Stimulated activated CD8-positive, alpha-beta memory T cell treated with anti-CD3 and anti-CD28 coated beads, Interleukin-7, amount 100 ng/mL, for 1 hour (primary cell): ENCODE measurements at places on chromosomes 16 and 17.

- no peak for DNase-seq
These were observed 34.4 kb downstream of the PIPOX start for GRCh38 chr17:29077320-29077719.

GRCh38 chr16:15487336-15488284 lies 53.2 kb downstream of the BMERB1 start:
- no peak for DNase-seq

GRCh38 chr17:12050646-12051225 lies 30.1 kb downstream of the MAP2K4 start:
- DNase-seq: no peak

DNA sequence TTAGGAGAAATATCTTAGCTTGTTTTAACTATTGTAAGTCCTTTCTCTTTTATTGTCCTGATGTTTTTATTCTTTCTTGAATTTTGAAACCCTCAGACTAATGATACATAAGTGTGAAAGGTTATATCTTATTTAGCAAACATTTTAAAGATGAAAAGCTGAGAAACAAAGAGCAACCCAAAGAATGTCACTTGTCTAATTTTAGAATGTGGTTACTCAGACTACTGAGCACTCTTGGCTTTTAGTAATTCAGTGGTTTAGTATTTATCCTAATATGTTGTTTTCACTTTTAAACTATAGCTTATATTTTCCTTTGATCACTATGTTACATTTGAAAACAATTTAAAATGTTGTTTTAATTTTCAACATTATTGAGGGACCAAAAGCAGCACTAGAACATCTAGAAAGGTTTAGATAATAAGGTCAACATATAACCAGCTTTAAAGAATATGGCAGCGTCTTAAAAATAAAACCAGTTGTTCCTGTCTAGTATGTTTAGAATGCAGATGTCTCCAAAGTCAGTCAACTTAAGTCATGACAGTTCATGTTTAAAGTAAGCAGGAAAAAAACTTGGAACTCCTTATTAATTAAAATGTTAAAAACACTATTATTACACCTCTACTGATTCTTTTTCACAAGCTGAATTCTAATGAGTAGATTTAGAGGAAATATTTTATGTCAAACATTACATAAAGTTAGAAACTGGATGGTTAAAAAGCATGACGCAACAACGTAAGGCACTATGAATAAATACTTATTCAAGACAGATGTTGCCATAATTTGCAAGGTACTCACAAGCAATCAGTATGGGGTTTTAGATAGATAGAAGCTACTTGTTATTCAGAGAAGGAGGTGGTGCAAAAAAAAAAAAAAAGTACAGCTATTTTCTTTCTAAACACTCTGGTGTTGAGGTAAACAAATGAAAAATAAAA lies 2.4 kb downstream of the MBTD1 start:
- no peak for DNase-seq

DNA sequence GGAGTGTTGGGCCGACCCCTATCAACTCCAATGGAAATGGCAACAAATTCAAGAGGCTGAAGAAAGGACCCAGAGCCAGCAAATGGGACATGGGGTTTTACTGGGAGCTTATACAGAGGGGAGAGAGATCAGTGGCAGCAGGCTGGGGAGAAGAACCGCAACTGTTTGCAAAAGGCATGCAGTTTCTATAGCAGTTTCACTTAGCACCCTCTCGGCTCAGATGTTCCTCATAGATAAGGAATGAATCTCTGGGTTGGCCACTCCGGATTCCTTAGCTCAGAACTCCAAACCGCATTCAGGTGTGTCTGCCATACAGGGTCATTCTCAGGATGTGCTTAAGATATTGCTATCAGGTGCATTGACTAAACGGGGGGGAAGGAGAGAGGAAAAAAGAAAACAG lies 71.1 kb upstream of the RPL38 start:
- no peak for DNase-seq

DNA sequence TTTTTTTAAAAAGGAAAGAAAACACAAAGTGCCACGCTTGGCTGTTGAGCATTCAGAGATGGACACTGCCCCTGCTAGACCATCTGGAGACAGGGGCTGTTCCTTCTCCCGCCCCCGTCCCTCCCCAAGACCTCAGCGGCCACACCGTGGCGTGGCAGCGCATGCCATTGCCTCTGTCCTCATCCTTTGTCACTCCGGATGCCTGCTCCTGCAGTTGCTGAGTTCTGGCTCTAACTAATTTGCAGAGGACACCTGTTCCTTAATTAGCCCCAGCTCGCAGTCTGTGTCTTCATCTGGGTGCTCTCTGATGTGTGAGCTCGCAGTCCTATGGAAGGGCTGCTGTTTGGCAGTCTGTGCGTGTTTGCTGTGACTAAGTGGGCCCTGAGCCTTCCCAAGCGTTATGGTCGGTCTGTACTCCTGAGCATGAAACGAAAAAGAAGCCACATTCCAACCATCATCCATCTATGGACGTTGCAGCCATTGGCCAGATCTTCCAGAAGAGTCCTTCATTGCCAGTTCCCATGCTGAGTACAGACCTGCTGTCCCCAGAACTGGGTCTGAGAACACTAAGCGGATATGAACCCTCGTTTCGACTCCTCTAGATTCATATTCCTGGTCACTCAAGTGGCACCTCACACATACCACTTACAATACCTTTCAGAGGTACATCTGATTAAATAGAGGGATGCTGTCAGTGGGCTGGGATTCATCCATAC lies 40.9 kb upstream of the NAT9 start:
- no peak for DNase-seq
